HT1080 (cell line): ENCODE measurements at places on chromosomes 6 and 20.
A peak's percentile ranks its signal among the peaks of the same experiment; 100 is the strongest.

- no peak for DNase-seq
Measured at GRCh38 chr6:3523966-3524365, 67.1 kb upstream of the SLC22A23 start.

- peak; percentile 45 for DNase-seq
Measured at GRCh38 chr6:31940256-31940664, 5.6 kb upstream of the CFB start.

GRCh38 chr6:133548423-133549159, 307.4 kb downstream of the EYA4 start:
- DNase-seq = peak; percentile 8

GRCh38 chr20:58703765-58704371, 11.3 kb downstream of the NPEPL1 start:
- no peak for DNase-seq

GRCh38 chr6:163313981-163314380, 100.5 kb upstream of the QKI start:
- DNase-seq = no peak

DNA sequence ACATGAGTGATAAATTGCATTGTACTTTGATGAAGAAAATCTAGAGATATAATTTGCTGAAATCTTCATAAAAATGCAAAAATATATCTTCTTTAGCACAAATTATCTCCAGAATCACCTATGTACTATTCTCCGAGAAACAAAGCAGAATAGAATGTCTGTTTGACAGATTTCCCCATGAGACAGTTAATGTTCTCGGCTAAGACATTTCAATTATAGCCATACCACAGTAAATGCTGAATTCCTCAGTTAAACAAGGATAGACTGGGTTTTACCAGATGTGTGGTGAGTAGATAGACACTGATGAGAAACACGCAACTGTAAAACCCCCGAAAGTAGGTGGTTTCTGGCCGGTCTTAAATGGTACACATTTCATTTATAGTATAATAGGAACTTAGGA, 69.8 kb downstream of the SNAP25 start:
- no peak for DNase-seq

DNA sequence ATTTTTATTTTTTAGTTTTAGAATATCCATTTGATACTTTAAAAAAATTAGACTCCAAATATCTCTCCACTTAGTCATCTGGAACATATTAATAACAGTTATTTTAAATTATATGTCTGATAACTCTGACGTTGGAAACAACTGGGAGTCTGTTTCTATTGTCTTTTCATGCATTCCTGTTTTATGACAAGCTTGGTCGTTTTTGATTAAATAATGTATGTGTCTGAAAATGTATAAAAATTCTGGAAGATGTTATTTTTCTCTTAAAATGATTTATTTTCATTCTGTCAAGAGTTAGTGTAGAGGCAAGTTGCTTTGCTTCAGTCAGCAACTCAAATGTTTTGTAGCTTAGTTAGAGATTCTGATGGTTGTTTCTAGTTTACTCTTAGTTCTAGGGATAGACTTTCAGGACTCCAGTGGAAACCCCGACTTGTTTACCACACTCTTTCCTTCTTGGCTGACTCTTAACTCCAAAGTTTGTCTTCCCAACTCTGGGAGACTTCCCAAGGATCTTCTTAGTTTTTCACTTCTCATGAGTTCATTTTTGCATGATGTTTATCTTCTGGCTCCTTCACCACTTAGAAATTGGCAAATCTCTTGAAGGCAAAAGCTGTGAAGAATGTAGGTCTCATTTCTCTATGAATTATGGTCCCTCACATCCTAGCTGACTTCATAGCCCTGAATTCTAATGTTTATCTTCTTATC, 190.9 kb downstream of the LAMA2 start:
- DNase-seq = no peak

GRCh38 chr6:166488076-166488685, 98.3 kb downstream of the RAMACL start:
- peak; percentile 8 for DNase-seq

DNA sequence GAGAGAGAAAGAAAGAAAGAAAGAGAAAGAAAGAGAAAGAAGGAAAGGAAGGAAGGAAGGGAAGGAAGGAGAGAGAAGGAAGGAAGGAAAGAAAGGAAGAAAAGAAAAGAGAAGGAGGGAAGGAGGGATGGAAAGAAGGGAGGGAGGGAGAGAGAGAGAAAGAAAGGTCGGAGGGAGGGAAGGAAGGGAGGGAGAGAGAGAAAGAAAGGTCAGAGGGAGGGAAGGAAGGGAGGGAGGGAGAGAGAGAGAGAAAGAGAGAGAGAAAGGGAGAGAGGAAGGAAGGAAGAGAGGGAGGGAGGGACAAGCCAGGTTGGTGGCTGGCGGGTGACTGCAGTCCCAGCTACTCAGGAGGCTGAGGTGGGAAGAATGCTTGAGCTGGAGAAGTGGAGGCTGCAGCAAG, 27.3 kb upstream of the ZNF184 start:
- DNase-seq = no peak

GRCh38 chr20:7585126-7585679, 355.1 kb downstream of the HAO1 start:
- DNase-seq = no peak

DNA sequence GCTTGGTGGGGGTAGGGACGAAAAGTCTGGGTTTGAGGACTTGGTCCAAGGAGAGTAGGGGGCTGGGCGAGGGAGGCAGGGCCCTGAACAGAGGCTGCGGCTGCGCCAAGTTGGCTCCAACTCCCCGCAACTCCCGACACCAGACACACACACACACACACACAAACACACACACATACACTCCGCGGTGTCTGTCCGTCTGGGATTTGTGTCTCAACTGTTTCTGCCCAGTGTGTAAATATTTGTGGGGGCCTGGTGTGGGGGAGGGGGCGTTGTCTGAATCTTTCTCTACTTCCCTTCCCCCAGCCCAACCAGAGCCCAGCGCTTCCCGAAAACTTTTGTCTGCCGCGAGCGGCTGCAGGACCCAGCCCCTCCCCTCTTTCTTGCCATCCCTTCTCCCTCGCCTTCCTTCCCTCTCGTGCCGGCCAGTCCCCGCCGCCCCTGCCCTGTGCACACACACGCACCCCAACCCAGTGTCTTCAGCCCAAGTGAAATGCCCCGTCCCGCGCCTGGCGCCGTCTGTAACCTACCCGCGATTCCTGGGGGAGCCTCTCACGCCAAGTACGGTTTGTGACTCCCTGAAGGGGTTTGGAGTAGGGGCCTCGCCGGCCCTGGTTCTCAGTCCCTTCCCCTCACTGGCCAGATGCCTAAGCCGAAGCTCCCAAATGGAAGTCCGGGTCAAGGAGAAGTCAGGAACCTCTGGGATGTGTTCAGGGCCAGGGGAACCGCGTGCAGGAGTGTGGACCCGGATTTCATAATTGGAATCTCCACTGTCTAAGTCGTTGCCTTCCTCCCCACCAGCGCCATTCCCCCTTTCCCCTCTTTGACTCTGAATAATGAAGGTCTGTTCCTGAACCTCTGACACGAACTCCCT, 904 bp downstream of the MDFI start:
- DNase-seq = no peak

DNA sequence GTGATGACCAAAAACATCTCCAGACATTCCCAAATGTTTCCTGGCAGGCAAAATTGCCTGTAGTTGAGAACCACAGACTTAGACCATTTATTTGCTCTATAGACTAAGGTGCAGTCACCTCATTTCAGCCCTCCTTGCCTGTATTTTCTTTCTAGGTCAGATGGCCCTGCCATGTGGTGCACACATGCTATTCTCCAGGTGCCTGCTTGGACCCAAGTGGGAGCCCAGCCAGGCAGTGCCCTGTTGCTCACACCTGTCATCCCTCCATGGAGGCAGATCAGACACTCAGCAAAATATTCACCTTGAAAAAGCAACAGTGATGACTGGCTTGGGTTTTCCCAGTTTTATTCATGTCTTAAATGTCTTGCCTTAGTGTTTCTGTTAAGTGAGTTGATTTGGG, 311.4 kb downstream of the TFAP2C start:
- DNase-seq = no peak

- DNase-seq = no peak
Measured at GRCh38 chr6:44496665-44497369, 109.3 kb downstream of the CDC5L start.

DNA sequence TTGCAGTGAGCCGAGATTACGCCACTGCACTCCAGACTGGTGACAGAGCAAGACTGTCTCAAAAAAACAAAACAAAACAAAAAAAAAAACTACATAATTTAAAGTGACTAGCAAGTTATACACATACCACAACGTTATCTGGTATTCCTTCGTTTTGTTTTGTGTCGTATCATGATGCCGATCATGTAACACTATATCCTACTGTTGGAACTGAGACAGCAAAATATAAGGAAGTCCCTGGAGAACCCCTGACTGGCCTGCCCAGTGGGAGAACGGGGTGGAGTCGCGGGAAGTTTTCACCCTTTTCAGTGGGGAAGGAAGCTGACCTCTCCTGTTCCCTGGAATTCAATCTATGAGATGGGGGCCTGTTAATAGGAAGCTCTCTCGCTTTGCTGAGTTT, 15.1 kb downstream of the SOX4 start:
- DNase-seq = no peak

- no peak for DNase-seq
Measured at GRCh38 chr20:44832724-44833123, 22.4 kb upstream of the RIMS4 start.

DNA sequence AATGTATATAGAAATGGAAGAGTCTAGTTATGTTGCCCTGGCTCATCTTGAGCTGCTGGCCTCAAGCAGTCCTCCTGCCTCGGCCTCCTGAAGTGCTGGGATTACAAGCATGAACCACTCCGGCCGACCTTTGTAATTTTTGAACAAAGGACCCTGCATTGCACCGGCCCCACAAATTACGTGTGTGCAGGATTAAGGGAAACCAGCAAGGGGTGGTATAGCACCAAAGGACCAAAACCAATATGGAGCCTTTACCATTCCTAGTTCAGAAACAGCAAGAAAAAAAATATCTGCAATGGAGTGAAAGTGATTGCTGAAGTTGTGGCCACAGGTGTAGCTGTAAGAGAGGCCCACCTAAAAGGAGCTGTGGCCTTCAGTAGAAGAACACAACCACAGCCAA, 8.2 kb upstream of the TRERF1 start:
- no peak for DNase-seq

- peak; percentile 17 for DNase-seq
Measured at GRCh38 chr6:34644716-34645115, 51.9 kb downstream of the ILRUN start.

- DNase-seq = no peak
Measured at GRCh38 chr20:43979576-43980105, 65.0 kb downstream of the TOX2 start.

GRCh38 chr6:24357336-24358218, at the start of gene DCDC2:
TSS of gene DCDC2 (minus strand) at chr6:24358059. CDS start at chr6:24357750, 309 bp downstream.
- DNase-seq = no peak

DNA sequence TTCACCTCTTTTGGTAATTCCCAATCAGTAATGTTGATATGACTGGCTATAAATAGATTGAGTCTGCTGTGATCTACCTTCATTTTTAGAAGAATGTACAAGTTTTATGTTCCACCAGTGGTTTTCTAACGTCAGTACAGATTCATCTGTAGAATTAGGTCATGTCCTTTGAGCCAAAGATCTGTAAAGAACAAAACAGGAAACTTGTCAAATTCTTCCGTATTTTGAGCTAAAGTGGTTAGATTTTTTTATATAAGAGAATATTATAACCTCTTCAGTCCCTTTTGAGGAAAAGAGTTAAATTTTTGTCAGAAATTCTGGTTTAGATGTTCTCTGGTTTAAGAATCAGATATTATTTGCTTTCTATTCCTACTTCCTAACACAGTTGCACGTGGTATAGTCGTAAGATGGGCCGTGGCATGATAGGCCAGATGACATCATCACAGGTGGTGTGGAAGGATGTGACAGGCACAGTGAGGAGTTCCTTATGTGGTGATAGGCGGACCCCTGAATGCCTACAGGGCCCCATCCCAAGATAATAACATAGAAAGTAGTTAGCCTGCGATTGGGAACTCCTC, 62.3 kb downstream of the SNX9 start:
- no peak for DNase-seq

- no peak for DNase-seq
Measured at GRCh38 chr6:20033697-20034407, 178.4 kb downstream of the MBOAT1 start.

DNA sequence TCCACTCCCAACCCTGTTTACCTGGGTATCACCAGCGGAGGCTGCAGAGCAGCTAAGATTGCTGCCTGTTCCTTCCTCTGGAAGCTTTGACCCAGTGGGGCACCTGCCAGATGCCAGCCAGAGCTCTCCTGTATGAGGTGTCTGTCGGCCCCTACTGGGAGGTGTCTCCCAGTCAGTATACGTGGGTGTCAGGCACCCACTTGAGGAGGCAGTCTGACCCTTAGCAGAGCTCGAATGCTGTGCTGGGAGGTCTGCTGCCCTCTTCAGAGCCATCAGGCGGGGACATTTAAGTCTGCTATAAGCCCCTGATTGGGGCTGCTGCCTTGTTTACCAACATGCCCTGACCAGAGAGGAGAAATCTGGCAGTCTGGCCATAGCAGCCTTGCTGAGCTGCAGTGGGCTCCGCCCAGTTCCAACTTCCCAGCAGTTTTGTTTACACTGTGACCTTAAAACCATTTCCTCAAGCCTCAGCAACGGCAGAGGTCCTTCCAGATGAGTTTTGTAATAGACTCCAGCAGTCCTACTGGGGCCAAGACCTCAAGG, 2.8 kb downstream of the RAET1E start:
- peak; percentile 75 for DNase-seq
